ENCODE measurements at places on chromosomes 3 and 15.

GRCh38 chr3:16468002-16468335 lies 45.5 kb downstream of the RFTN1 start:
- DNase-seq = no peak

DNA sequence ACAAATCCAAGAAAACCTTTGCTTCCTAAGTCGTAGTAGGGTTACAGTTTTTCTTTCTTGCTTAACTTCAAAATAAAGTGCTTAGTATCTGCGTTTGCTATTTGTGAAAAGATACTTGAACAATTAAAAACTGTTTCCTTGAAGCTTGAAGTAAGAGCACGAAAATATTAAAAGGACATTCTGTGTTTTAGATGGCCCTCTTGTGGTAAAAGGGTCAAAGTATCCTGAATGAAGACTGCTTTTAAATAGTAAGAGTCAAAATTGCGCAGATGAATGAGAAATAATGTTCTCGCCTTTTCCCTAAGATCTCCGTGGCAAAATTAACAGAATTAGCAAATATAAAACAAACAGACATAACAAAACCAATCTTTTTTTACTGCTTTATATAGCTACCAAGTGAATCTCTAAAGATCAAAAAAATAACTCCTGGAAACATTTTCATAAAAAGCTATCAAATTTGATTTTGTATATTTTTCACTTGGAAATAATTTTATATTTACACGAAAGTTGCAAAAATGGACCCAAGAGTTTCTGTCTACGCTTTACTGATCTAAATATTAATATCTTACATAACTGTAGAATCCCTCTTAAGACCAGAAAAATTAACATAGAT lies 175.4 kb downstream of the MBNL1 start:
- DNase-seq = no peak

- DNase-seq = no peak
These were observed 281.9 kb upstream of the ONECUT1 start for GRCh38 chr15:53072077-53072476.

GRCh38 chr15:56812961-56813360 lies 79.7 kb upstream of the ZNF280D start:
- no peak for DNase-seq

GRCh38 chr3:142459929-142460328 lies 12.1 kb upstream of the XRN1 start:
- DNase-seq = no peak

DNA sequence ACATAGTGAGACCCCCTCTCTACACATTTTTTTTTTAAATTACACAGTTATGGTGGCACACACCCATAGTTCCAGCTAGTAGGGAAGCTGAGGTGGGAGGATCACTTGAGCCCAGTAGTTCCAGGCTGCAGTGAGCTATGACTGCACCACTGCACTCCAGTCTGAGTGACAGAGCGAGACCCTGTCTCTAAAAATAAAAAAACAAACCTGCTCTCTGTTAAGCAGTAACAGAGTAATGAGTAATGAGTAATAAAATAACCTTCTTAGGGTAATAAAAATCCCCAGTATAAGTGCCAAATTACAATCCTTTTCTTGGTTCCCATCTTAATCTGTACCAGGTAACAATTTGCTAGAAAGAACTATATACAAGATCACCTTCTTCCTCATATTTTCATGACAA lies 65.9 kb upstream of the PLXND1 start:
- DNase-seq = no peak
